Esophagus squamous epithelium (tissue), 5 donors: ENCODE measurements at places on chromosomes 11 and 22. TPM values are rescaled to one million over a fixed set of nuclear protein-coding genes. Genes with fewer than 3 reads are reported as not detected.

The EHF gene
- total RNA-seq, result 281 TPM

GRCh38 chr11:71131861-71132260 lies 120.5 kb downstream of the SHANK2 start:
- no peak for DNase-seq

- DNase-seq, result no peak
These were observed 599.3 kb downstream of the BUD13 start for GRCh38 chr11:116173506-116173905.

DNA sequence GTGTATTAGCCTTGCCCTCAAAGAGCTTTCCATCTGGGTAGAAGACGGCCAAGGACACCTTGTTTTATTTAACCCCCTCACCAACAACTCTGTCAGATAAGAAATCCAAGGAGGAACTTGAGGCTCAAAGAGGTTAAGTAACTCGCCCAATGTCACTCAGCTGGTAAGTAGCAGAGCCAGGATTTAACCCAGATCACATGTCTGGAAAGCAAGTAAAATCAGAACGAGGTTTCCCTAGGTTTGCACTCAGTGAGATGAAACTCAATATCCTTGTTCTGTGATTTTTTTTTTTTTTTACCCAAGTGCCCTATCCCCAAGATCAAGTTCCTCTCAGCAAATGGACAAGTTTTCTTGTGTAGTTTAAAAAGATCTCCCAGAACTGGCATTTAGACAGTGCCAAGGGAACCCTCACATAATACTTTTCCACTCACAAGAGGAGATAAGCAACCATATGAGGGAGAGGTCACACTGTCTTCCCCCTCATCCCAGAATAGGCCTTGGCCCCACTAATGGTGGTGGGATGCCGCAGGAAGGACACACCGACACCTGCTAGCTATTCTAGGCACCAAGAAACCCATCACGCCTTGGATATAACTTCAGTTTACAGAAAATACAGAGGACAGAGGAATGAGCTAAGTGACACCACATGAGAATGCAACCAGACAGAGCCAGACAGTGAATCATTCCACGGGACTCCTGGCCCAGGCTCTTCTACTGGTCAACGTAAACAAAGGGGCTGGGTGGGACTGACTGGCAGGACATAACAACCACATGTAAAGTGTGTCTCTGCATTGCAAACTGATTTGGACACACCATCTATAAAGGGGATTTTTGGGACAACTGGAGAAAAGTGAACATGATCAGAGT lies 8.6 kb upstream of the ARAP1 start:
- DNase-seq, result no peak
